Stimulated activated CD8-positive, alpha-beta memory T cell treated with anti-CD3 and anti-CD28 coated beads, Interleukin-7, amount 100 ng/mL, for 1 hour (primary cell): ENCODE measurements at places on chromosomes 7 and 10.

DNA sequence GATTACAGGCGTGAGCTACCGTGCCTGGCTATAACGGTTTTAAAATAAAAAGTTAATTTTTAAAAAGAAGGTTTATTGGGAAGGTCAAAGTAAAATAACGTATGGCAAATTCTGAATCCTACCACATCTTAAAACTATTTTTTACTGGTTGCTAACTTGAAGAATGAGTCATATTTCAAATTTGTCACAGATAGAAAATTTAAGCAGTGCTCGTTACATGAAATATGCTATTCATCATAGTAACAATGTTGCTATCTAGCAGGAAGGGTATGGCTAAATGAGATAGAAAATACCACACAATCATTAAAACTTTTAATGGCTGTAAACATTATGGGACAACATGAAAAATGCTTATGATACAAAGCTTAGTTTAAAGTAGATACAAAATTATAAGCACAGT is 500.5 kb downstream of the PHTF2 start:
- DNase-seq: no peak

GRCh38 chr7:112140600-112140999 is 65.6 kb downstream of the DOCK4 start:
- no peak for DNase-seq

- no peak for DNase-seq
Observed at GRCh38 chr10:86449926-86450558, 71.5 kb downstream of the WAPL start.

- no peak for DNase-seq
Observed at GRCh38 chr10:35426657-35427056, 90.3 kb downstream of the CCNY start.

DNA sequence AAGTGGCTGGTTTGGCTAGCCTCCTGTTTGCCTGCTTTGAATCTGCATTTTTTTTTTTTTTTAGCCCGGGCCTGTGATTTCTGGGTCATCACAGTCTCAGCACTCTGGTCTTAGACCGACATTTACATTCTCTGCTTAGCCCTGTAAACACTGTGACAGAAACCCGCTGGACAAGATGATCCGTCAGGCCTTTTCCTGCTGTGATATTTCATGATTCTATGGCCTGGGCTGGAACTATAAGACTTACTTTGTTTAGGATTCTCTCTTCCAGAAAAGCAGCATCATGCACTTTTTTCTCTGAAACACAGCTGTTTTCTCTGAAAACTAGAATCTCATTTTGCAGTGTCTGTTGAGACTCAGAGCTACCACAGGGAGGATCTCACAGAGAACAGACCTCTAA is 705.5 kb downstream of the GRID1 start:
- DNase-seq: no peak

DNA sequence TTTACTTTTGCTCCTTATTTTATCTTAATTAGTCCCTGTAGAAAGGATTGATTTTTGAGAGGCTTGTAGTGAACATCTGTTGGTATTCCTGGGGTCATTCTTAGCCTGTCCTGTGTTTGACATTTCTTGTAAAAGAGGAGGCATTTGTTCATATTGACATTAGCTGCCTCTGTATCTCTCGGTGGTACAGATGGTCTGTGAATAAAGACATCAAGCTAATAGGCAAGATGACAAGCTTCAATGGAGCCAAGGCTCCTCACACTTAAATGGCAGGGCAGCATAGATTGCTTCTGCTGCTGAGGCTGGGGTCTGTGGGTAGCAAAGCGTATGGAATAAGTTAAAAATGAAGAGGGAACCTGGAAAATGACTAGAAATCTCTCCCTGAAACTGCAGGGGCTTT is 687.6 kb downstream of the LRMDA start:
- no peak for DNase-seq

DNA sequence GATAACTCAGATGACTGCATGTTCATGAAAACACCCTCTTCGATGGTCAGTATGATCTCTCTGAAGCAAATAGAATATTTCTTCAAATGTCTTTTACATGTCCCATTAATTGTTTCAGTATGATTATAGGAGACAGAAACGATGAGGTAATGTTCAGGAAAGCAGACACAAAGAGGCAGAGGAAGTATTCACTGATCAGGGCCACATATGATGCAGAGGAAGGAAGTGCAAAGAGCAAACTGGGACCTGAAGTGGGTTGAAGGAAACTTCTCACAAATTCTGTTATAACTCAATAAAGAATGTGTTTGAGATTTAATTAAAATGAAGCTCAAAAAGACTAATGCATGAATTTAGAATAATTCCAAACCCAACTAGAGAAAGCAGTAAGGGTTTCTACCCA is 70.5 kb downstream of the TES start:
- DNase-seq: no peak

GRCh38 chr10:92064506-92064905 is 140.9 kb downstream of the BTAF1 start:
- DNase-seq: no peak
